ENCODE measurements at places on chromosomes 13 and 19. TPM values are rescaled to one million over a fixed set of nuclear protein-coding genes. Genes with fewer than 3 reads are reported as not detected.

- H3K36me3 ChIP-seq = peaks cover 16% of the 10 kb centered on the region
- no peak overlapping the region for H3K27ac ChIP-seq
- no peak overlapping the region for H3K4me3 ChIP-seq
These were observed 4.2 kb downstream of the PDCD2L start for GRCh38 chr19:34408411-34408810.

DNA sequence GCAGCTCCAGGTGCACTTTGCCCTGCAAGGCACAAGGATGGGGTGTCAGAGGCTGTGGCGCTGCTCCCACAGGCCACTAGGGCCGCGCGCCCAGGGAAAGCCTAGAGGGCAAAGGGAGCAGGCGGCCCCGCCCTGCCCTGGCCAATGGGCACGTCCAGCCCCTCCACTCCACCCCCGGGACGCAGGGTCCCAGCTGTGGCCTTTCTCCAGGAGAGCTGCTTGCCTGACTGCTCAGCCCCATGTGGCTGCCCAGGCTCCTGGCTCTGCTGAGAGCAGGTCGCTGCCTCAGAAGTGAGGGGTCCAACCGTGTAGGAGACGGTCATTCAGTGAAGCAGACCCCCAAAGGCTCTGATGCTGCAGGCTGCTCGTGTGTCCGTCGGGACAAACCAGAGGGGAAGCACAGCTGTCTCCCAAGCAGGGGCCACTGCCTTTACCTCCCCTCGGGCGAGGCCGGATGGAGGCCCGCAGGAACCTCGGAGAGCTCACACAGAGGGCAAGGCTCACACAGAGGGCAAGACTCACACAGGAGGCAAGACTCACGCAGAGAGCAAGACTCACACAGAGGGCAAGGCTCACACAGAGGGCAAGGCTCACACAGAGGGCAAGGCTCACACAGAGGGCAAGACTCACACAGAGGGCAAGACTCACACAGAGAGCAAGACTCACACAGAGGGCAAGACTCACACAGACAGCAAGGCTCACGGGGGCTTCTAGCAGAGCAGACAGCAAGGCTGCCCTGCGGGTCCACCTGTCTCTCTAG, 56.2 kb upstream of the C13orf46 start:
- H3K36me3 ChIP-seq = peaks cover 30% of the 10 kb centered on the region
- H3K27me3 ChIP-seq = no peaks in the 10 kb centered on the region
- H3K4me1 ChIP-seq = peaks cover 53% of the 10 kb centered on the region
- no peak overlapping the region for H3K27ac ChIP-seq

DNA sequence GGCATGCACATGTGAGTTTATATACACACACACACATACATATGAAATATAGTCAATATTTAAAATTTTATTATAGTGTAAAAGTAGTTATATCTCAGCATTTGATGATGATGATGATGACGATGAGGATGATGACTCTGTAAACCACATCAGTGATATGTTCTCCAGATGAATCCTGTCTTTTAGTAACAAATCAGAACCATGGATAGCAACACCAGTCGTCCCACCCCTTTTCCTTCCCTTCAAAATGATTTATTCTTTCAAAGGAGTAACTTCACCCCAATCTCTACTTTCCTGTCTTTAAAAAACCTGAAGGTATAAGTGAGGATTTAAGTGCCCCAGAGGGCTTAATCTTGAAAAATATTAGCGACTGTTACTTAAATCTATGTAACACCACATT, 74.1 kb downstream of the DCLK1 start:
- no peak for DNase-seq
- no peaks in the 10 kb centered on the region for H3K27me3 ChIP-seq
- no peak overlapping the region for H3K4me3 ChIP-seq
- H3K36me3 ChIP-seq = no peaks in the 10 kb centered on the region

DNA sequence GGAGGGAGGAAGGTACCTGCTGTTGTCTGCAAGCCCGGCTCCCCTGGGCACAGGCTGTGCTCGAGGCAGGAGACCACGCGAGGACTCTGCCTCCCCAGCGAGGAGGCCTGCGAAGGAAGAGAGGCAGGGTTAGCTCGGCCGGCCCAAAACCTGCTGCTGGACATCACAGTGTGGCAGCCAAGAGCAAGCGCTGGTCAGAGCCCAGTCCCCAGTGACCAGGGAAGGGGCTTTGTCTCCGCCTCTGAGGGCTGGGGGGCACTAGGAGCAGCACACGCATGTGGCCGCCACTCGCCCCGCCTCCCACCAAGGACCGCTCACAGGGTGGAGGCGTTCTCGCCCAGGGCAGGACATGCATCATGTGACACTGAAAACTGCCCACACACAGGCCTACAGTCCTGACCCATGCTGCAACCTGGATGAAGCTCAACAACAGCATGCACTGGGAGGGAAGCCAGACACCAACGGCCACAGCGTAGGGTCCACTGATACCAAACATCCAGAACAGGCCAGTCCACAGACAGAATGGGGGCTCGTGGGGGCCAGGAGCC, 8.5 kb downstream of the MIER2 start:
- H3K36me3 ChIP-seq = peaks cover 74% of the 10 kb centered on the region
- no peak for DNase-seq
- H3K4me3 ChIP-seq = no peak overlapping the region
- no peak overlapping the region for H3K27ac ChIP-seq
- H3K27me3 ChIP-seq = no peaks in the 10 kb centered on the region
- H3K4me1 ChIP-seq = peaks cover 7% of the 10 kb centered on the region

- DNase-seq = no peak
- H3K27ac ChIP-seq = no peak overlapping the region
- no peaks in the 10 kb centered on the region for H3K27me3 ChIP-seq
- no peak overlapping the region for H3K4me3 ChIP-seq
- 0 out of 2 replicates have a peak, but pooled peaks cover 5% of the 10 kb centered on the region for H3K4me1 ChIP-seq
These were observed 87.1 kb downstream of the GJA3 start for GRCh38 chr13:20073775-20074174.

DNA sequence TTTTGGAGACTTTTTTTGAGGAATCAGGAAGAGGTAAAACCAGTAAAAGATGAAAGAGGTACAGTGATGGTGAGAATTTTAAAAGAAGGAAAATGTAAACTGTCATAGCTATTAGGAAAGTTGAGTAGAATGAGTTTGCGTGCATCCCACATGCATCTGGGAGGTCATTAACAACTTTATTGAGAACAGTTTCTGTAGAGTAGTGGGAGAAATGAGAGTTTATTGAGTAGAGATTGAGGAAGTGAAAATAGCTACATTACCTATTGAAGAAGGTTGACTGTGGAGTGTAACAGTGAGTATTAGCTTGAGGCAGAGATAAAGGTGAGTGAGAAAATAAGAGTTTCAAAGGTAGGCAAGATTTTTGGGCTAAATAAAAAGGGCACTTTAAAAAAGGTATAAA, 38.7 kb downstream of the BRCA2 start:
- no peak for DNase-seq
- H3K4me1 ChIP-seq = no peaks in the 10 kb centered on the region
- H3K27ac ChIP-seq = no peak overlapping the region
- no peak overlapping the region for H3K4me3 ChIP-seq
- peaks cover 33% of the 10 kb centered on the region for H3K36me3 ChIP-seq
- no peaks in the 10 kb centered on the region for H3K27me3 ChIP-seq

Gene DAPK3
- total RNA-seq = 202 TPM

Measured in SJSA1 (cell line).